ENCODE measurements at places on chromosomes 13 and 19.

GRCh38 chr19:32355309-32355708, 9.9 kb downstream of the ZNF507 start:
- no peak for DNase-seq

DNA sequence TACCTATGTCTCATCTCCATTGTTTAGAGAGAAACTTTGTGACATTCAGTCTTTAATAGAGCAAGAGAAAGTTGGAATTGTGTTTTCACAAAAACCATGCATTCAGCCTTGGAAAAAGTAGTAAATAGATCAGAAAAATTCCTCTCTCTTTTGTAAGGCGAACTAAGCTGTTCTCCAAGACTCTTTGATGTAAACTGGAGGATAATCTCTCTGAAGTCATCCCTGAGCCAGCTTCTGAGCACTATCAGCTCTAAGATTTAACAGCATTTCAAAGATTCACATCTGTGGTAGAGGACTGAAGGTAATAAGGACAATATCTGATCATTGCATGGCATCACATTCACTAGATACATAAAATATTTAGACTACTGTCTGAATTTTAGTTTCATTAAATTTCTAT, 904.6 kb upstream of the ATXN8OS start:
- DNase-seq = no peak

DNA sequence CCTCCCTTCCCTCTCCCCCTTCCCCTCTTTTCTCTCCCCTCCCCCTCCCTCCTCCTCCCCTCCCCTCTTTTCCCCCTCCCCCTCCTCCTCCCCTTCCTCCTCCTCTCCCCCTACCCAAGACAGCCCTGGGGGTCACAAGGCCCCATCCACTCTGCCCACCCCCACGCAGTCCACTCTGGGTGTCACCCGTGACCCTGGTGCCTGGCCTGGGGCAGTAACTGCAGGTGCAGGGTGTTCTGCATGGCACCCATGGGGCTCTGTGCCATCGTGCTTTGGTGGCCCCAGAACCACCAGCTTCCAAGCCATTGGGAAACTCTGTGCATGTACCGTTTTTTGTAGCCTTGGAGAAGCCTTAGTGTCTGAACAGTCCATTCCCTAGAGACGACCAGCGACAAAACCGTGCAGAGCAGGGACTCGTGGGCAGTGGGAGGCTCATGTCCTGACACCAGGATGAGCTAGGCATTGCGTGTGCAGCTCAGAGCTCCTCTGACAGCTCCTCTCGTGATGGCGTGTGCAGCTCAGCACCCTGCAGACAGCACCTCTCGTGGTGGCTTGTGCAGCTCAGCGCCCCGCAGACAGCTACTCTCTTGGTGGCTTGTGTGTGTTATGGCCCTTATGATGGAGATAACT, 43.7 kb upstream of the F7 start:
- no peak for DNase-seq

GRCh38 chr13:30192320-30193093, 114.8 kb downstream of the KATNAL1 start:
- DNase-seq = no peak

DNA sequence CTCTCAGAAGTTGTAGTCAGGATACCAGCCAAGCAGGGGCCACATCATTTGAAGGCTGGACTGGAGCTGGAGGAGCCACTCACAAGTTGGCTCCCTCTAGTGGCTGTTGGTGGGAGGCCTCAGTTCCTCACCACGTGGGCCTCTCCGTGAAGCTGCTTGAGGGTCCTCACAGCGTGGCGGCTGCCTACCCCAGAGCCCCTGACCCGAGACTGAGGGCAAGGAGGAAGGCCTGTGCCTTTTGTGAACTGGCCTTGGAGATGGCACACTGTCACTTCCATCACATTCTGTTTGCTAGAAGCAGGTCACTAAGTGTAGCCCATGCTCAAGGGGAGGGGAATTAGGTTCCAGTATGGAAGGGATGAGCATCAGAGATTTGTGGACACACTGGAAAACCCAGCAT, 14.6 kb downstream of the GNA11 start:
- peak; percentile 51 for DNase-seq

DNA sequence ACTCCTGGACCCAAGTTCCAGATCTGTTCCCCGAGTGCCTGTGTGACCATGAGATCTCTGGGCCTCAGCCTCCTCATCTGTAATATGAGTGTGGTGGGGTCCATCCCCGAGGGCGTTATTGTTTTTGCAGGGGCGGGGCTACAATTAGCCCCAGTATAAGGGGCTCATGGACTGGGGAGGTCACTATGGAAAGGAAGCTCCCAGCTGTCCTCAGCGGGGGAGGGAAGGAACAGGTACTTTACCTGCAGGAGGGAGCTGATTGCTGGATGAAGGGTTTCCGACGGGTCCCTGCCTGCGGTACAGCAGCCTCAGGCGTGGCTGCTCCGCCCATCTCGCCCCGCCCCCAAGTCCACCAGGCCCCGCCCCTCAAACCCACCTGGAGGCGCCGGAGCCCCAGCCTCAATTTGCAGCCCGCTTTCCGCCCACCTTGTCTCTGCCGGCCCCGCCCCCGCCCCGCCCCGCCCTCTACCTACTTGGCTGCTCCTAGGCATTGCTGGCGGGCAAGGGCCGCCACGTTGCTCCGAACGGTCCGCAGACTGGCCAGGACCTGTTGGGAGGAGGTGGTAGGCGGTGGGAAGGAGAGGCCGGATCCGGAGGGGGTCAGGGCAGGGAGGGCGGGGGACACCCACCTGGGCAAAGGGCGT, 5.5 kb downstream of the PDE4C start:
- DNase-seq = no peak

- DNase-seq = no peak
Observed at GRCh38 chr19:20791806-20792205, 15.7 kb downstream of the ZNF66 start.

DNA sequence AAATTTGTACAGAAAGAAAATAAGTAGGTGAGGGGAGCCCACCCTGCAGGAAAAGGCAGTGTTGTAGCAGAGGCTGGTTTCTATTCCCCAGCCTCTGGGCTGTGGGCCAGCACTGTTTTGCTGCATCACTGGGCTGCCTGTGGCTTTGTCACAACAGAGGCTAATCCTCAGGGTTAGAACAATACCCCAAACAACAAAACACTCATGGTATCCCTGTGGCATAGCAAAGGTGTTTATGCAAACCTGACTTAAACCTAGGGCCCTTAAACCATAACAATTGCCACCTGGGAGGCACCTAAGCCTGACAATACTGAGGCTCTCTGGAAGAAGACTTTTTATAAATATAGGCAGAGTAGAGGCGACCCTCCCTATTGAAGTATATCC, 314.7 kb downstream of the OLFM4 start:
- DNase-seq = no peak

DNA sequence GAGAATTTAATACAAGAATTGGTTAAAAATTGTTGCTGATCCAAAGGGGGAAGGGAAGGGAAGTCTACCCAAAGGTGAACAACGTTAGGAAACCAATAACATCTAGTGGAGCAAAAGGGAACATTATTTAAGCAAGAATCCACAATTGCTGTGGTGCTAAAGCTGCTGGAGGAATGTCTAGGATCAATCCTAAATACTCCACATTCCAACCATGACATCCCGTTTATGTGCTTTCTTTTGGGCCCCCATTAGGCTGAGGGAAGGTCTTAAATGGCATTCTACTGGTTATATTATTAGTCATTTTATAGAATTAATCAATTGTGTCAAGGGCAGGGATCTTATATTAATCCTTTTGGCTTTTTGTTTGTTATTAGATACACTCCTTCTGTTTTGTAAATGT, 39.9 kb upstream of the VWA8 start:
- DNase-seq = no peak

DNA sequence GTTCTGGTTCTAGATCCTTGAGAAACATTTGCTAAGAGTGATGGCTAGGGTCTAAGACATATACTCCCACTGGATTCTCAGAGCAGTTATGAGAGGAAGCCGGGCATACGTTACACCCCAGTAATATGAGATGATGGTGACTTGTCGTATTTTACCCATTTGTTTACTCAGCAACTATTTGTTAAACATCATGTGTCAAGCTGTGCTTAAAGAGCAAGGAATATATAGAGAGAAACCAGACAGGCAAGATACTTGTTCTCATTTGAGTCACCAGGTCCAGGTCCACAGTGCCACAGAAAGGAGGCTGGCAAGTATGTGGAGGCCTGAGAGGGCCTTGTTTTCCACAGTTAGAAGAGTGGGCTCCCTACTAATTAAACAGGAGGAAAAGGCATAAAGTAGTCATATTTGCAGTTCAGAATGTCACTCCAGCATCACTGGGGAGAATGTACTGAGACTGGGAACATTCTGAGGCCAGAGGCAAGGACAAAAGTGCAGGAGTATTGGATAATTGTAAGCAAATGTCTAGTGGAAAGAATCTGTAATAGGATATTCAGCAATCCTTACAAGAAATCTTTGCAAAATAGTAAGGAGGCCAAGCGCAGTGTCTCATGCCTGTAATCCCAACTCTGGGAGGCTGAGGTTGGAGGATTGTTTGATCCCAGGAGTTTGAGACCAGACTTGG, 142.2 kb downstream of the IRS2 start:
- DNase-seq = no peak

GRCh38 chr19:33098055-33098534, 17.1 kb downstream of the GPATCH1 start:
- no peak for DNase-seq

- no peak for DNase-seq
Observed at GRCh38 chr13:34300559-34300958, 482.6 kb downstream of the RFC3 start.

DNA sequence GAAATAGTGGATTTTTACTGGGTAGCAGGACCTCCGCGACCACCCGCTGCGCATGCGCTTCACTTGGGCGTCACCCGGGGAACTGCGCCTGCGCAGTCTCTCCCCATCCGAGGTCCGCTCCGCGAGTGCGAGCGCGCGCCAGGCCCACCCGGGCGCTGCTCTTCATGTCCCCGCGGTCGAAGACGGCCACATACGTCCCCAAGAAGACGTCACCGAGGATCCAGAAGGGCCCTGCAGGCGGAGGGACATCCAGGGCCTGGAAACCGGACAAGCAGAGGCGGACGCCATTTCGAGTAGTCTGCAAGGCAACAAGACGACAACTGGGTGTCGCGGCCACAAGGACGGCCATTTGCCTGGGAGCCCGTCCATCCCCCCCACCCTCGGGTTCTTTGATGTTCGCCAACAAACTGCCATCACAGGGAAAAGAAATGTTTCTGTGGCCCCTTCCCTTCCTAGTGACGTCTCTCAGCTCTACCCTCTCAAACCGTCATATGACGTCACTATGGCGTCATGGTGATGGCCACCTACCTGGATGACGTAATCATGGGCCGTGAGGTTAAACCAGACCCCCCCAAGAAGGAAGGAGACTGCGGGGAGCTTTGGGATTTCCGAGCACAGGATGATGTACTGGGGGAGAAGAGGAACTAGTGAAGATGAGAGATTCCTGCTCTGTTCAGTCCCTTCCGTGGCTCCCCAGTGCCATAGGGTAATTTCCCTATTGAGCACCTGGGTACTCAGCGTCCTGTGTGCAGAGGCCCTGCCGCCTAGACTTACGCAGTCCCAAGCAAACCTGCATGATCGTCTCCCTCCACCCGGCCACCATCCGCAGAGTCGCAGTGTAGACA, 6.7 kb downstream of the NAPSA start:
- peak; percentile 68 for DNase-seq

DNA sequence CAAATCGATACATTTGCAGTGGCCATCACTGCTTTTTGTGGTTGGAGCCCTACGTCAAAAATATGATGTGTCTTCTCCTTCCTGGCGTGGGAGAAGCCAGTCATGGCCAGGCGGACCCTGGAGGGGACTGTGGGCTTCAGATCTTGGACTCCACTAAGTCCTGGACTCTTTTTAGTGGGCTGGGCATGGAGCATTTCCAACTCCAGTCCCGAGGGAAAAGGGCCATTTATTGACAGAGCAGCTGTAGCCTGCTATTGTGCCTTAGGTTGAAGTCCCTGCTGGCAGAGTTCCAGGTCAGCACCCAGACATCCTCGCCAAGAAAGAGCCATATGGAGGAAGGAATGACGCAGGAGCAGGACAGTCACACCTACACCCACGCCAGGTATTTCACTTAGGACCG, 179.2 kb upstream of the ZNF507 start:
- no peak for DNase-seq

DNA sequence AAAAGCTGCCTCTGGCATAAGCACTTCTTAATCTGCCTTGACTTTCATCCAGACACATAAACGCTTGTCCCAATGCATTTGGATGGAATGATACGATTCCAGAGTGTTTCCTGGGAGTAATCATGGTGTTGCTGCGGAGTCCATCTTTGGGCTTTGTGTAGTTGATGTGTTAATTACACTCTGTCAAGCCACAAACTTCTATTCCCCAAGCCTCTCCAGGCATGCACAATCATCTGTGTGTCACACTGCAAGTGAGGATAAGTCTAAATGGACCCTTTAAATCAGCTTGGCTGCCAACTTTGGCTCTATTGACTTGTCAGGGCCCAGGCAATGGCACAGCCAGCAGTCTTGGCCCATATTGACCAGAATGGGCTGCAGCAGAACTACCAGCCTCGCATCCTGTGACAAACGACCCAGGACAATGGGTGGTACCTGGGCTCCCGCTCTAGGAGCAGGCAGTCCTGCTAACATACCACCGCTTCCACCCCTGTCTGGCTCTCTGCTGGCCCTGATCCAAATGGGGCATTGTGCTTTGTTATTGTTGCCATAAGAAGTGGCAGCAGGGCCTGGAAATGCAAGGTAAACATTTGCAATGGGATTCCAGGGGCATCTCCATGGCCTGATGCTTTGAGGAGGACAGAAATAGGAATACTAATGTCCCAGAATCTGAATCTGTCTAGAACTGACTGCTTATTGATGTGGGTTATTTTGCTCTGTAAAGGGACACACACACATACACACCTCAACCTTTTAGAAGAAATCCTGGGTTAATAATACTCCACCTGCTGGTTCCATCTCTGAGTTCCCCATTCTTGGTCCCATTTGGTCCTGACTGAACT, 127.2 kb downstream of the DNAJC15 start:
- DNase-seq = no peak

- DNase-seq = no peak
Observed at GRCh38 chr19:32358321-32358720, 12.9 kb downstream of the ZNF507 start.

DNA sequence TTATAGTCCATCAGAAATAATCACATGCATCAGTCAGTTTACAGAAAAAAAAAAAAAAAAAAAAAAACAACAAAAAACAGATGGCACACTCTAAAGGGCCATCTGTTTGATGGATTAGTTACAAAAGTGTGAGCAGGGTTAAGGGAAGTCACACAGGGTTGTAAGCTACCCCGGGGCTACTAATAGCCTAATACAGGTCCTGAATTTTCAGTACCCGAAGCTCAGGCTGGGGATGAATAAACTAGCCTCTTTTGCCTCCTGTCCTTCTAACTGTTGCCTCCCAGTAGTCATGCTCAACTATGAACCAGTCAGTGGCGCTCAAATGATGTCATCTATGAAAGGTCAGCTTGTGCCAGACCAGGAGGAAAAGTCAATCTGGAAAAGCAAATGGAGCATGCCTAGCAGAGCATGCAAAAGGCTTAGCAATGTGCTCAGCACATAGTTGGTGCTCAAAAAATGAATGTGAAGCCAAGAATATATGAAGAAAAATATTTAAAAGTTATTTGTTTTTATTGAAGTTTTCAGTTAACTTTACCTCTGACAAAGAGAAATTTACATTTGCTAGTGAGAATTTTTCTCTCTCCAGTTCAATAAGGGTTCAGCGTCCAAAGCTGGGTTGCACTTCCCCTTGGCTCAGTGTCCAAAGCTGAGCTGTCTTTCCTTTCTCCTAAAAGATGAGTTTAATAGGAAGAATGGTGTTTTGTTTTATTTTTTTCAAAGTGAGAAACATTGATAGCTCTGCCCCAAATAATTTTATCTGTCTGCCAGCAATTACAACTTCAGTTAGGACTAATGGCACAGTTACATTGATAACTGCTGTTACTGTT, 30.8 kb upstream of the LRCH1 start:
- DNase-seq = no peak

- DNase-seq = no peak
Observed at GRCh38 chr13:93515267-93515666, 288.7 kb downstream of the GPC6 start.
